Progenitor cell of endocrine pancreas (in vitro differentiated cells): ENCODE measurements at places on chromosomes 1 and 21.

DNA sequence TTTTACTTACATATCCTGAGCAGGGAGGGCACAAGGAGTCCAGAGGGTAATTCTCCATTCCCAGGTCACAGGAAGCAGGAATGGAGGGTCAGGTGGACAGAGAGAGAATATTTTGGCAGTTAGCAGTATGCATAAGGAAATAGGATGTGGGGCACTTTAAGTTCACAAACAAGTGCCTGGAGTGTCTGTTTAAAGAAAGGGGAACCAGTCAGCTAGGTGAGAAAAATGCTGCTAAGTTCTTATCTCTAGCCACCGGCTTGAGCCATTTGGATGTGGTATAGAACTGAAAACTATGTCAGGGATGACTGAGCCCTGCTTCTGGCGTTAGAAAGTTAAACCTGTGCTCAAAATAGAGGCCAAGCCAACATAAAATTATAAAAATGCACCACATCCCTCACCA lies 739.7 kb upstream of the NCAM2 start:
- DNase-seq = no peak

DNA sequence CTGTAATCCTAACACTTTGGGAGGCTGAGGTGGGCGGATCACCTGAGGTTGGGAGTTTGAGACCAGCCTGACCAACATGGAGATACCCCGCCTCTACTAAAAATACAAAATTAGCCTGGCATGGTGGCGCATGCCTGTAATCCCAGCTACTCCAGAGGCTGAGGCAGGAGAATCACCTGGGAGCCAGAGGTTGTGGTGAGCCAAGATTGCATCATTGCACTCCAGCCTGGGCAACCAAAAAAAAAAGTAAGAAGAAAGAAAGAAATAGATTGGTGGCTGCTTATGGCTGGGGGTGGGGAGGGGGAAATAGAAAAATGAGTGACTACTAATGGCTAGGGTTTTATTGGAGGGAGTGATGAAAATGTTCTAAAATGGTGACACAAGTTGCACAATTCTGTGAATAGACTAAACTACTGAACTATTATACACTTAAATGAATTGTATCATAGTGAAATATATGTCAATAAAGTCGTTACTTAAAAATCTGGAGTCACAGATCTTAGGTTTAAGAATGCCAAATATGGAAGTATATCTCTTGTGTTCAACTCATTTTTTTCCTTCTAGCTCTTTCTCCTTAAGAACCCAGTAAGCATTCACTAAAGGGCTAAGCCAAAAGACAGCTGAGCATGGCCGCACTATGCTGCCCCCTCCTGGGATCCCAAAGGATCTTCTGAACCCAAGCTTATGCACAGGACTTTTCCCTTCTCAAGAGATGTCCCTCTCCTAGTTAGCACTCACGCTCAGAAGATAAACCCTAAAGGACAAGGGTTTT lies 3.2 kb upstream of the NPL start:
- peak; percentile 44 for DNase-seq

- DNase-seq = no peak
Measured at GRCh38 chr1:229434641-229435051, 752 bp upstream of the ACTA1 start.

- no peak for DNase-seq
Measured at GRCh38 chr1:245261786-245262185, 107.0 kb downstream of the KIF26B start.

DNA sequence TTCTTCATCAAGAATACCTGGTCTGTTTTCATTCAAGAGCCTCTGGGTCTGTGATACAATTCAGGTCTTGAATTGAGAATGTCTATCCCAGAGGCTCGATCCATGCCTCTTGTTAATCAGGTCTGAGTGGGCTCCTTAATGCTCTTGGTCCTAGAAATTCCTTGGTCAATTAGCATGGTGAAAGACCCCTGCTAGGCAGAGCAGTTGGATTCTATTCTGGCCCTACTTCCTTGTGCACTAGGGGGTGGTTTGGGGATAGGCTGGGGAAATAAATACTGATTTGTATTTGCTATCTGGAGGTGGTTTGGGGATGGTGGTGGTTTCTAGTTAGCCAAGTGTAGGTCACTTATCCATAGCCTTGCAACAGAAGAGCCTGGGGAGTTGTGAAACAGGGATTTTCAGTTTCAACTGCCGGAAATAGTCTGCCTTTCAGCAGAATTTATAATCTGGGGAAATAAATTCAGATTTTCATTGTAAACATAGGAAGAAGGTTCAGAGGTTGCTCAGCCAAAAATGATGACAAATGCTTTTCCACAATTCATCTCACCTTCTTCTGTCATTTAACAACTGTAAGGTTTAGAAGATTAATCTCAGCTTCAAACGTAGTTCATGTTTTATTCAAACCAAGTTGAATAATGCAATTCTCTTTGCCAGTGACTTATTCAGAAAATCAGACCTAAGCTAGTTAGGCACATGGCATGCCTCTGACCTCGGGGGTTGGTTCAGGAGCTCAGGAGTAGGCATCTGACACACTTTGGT lies 22.2 kb upstream of the SCAF4 start:
- no peak for DNase-seq

DNA sequence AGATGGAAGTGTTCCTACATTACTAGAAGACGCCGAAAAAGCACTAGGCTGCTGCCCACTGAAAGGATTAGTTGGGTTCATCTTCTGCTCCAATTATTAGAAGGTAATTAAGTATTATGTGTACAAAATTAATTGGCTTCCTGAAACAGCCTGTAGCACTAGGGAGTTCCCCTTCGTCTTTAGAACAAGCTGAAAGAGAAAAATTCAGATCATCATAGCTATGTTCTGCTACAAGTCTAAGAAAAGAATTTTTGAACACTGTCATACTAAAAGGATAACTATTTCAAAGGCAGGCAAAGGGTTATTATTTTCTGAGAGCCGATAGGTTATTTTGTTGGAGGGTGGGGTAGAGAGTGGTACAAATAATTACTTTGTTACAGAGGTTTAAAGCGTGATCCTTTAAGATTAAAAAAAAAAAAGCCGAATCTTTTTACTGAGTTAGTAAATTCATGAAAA lies at the start of gene MCM3AP:
MCM3AP (minus strand) TSS at position 406 of the 456 bp plus-strand sequence; CDS start at position 81, 325 bp downstream.
- DNase-seq = no peak

GRCh38 chr1:228544021-228544850 lies 57.1 kb downstream of the RNF187 start:
- DNase-seq = no peak

- no peak for DNase-seq
Measured at GRCh38 chr1:77632216-77632615, 50.2 kb downstream of the ZZZ3 start.

DNA sequence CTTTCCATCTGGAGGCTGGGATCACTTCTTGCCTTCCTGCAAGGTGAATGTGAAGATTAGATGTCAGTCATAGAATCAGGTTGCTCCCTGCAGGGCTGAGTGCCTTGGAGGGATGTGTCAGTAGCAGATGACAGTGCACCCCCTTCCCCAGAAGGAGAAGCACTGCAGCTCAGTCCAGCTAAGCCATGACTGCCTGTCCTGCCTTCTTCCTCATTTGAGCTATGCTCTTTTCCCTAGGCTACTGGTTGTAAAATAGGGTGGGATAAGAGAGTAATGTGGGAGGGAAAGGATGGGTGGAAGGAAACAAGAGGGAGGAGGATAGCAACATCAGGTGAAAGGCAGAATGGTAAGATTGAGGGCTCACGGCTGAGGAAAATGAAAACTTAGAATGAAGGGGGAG lies 11.1 kb upstream of the FABP3 start:
- no peak for DNase-seq

DNA sequence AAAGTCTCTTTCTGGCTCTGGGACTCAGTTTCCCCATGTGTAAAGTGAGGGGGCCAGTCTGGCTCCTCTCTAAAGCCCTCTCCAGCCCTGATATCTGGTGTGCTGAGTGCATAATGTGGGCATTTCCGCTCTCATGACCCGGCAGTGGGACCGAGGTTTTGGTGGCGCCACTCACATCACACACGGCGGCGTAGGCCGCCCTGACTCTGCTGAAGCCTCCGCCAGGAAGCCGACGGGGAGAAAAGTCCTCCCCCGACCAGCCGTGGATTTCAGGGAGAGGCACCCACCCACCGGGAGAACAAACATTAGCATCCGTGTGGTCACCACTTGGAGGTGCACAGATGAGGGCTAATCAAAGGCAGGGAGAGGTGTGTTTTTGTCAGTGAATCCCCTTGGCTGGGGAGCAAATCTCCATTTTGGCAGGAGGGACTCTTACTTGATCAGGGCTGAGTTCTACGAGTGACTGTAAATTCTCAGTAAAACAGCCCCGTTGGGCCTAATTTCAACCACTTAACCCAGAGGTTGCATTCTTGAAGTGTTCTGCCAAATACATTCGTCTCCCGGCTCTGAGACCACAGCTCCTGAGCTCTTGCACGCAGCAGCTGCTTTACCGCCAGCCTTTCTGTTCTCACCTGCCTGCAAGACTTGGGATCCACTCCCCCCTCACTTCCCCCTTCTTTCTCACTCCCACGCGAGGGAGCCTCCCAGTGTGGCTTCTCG lies 118.2 kb downstream of the FOXD2 start:
- no peak for DNase-seq

DNA sequence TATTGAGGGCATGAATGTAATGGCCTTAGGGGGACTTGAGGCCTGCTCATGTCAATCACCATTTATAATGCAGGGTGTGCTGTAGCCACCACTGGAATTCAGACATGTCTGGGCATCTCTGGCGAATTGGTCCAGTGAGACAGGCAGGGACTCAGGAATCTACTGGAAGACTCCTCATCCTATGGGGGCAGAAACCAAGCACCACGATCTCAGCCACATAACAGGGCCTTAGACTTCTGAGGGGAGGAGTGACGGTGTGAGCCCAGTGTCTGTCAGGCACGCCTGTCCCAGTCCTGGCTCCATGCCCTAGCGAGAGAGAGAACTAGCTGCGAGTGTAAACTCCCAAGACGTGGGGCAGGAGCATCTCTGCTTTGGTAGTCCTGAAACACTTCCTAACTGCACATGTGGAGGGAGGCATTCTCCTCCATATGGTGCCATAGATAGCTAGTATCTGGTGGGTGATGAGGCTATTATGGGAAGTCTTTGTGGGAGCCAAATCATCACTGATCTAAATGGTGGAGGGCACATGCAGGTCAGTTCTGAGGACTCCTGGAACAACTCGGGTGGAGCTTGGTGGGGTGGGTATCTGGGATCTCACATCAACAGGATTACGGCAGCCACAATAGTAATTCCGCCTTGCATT lies 29.8 kb upstream of the KIAA0040 start:
- no peak for DNase-seq

GRCh38 chr1:222844411-222844779 lies 29.6 kb downstream of the DISP1 start:
- DNase-seq = no peak

DNA sequence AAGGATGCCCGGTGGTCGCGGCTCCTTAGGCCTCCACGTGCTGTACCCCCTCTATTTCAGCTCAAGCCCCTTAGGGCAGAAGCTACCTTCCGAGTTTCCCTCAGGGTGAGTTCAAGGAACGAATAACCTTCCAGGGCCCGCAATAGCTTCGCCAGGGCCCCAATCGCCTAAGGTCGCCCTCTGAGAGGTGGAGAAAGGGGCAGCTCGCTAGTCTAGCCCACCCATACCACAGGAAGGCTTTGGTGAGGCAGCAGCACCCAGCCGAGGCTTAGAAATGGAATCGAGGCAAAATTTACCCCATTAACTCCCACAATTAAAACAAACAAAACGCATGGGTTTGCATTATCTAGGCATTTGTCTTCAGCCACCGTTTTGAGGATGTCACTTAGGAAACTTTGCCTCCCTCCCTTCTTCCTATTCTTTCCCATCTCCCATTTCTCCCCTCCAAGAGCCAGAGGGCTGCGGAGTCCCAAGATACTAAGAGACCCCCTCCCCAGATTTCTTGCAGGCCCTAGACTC lies 954 bp downstream of the WNT2B start:
- DNase-seq = no peak

GRCh38 chr1:158998781-158999161 lies 10.9 kb upstream of the IFI16 start:
- DNase-seq = no peak

DNA sequence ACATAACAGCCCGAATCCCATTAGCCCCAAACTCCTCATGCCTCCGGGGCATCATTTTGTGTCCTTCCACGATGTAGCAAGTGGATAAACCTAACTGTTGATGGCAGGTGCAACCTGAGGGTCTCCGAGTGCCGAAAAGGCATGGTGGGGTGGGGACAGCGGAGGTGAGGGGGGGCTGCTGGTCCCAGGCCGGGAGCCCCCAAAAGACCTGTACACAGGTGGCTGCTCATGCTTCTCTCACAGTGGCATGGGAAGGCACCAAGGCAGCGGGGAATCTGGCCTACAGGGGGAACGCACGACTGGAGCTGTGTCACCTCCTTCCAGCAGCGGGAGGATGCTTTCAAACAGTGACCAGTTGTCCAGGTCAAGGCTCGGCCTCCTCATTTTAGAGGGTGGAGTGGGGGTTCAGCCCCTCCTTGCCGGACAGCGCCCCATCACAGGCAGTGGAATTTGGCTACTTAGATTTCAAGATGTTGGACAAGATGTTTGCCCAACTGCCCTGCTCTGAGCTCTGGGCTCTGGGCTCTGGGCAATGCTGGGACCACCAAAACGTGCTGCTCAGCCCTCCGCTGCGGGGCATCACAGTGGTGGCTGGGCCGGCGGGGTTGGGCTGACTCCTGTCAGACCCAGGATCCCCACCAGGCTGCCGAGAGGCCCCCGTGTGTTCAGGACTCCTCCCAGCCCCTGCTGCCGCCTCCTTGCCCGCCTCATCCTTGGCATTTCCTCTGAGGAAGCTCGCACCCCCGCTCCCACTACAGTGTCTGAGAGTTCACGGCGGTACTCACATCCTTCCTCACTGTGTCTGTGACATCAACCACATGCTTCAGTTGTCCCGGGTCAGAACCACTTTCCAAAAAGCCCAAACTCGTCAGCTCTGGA lies 7.6 kb downstream of the DNMT3L start:
- no peak for DNase-seq

GRCh38 chr1:203278082-203278884 lies 27.0 kb upstream of the BTG2 start:
- no peak for DNase-seq

- no peak for DNase-seq
Measured at GRCh38 chr1:201296352-201296751, 13.0 kb downstream of the PKP1 start.

DNA sequence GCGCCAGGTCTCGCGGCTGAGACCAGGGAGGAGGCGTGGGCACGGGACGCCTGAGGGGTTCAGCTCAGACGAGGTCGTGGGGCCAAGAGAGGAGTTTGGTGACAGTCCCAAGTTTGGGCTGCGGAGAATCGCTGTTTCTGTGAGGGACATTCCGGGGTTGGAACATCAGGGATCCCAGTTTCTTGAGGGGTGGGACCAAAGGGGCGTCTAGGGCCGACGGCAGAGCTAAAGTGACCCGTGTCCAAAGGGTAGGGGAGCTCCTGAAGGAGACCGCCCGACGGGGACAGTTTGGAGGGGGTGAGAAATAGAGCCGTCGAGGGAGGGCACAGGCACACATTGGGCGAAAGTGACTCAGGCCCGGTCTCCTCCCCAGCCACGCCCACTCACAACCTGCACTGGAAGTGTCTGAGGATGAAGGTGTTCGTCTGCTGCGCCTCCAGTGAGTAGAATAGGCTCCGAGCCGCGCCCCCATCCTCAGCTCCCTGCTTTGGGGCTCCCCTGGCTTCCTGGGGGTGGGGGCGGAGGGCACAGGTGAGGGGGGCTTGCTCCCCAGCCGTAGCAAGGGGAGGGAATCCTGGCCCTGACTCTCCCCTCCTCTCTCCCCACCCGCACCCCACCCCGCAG lies 7.0 kb downstream of the EFNA3 start:
- DNase-seq = no peak
